ENCODE measurements at places on chromosomes 5 and 9. TPM values are rescaled to one million over a fixed set of nuclear protein-coding genes. Genes with fewer than 3 reads are reported as not detected.

GABRG2 gene
- 33.4 TPM for polyA plus RNA-seq

LCN10 gene
- not detected for polyA plus RNA-seq

C5orf58 gene
- polyA plus RNA-seq: not detected

POU5F2 gene
- polyA plus RNA-seq: 0.07 TPM

PDE6A gene
- polyA plus RNA-seq: not detected

SLC45A2 gene
- polyA plus RNA-seq: 1.2 TPM

GMCL2 gene
- polyA plus RNA-seq: not detected

CEP72 gene
- 5.9 TPM for polyA plus RNA-seq

GPX8 gene
- 0.20 TPM for polyA plus RNA-seq

MED7 gene
- polyA plus RNA-seq: 27.2 TPM

FOXD4L4 gene
- polyA plus RNA-seq: not detected

CER1 gene
- polyA plus RNA-seq: not detected

HRCT1 gene
- polyA plus RNA-seq: 0.84 TPM

DMRTA1 gene
- 0.64 TPM for polyA plus RNA-seq

IL7R gene
- polyA plus RNA-seq: 0.10 TPM

FGF18 gene
- polyA plus RNA-seq: 1.2 TPM

SPINK4 gene
- polyA plus RNA-seq: not detected

PCDHGB3 gene
- polyA plus RNA-seq: not detected

Data from neural cell (in vitro differentiated cells).